Uterus (tissue), 4 donors: ENCODE measurements at places on chromosomes 2 and 18. TPM values are rescaled to one million over a fixed set of nuclear protein-coding genes. Genes with fewer than 3 reads are reported as not detected.

GRCh38 chr2:220491670-220492069, 864.2 kb downstream of the SLC4A3 start:
- no peaks in the 10 kb centered on the region for H3K27me3 ChIP-seq
- H3K27ac ChIP-seq, result no peak overlapping the region
- H3K4me3 ChIP-seq, result no peak overlapping the region
- H3K36me3 ChIP-seq, result no peaks in the 10 kb centered on the region
- no peak for DNase-seq
- no peaks in the 10 kb centered on the region for H3K4me1 ChIP-seq

DNA sequence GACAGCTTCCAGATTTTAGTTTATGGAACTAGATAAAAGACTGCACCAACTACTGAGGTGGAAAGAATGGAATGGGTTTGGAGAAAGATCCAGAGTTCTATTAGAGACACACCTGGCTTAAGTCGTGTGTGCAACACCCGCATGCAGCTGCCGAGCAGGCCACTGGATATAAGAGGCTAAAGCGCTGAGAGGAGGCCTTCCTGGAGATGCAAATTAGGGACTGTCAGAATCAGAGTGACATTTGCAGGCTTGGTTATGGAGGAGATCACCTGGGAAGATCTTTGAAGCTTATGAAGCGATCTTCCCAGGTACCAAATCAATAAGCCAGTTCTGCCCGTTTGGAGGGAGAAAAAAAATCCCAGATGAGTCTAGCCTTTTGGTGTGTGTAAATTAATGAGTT, 30.4 kb upstream of the KLHL29 start:
- H3K27me3 ChIP-seq, result no peaks in the 10 kb centered on the region
- no peaks in the 10 kb centered on the region for H3K4me1 ChIP-seq
- no peaks in the 10 kb centered on the region for H3K36me3 ChIP-seq
- DNase-seq, result no peak
- H3K27ac ChIP-seq, result no peak overlapping the region

DNA sequence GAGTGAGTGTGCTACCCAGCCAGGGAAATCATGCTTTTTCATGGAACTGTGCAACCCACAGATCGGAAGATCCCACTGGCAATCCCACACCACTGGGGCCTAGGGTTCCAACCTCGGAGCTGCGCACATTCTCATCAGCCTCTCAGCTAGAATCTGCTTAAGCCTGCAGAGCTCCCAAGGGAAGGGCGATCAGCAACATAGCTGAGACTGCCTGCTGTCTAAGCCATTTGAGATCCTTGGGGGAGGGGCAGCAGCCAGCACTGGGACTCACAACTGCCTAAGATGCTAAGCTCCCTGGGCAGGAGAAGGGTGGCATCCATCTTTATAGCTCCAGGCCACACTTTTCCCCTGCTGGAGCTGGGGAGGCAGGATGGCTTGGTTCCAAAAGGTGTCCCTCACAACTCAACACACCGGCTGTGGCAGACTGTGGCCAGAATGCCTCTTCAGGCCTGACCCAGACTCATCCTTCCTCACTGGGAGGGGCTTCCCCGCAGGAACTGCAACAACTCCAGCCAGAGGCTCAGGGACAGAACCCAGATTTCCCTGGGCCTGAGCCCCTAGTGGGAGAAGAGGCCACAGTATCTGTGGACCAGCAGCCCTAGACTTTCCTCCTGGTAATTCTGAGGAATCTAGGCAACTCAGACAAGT, 1133.3 kb upstream of the PIK3C3 start:
- no peak overlapping the region for H3K4me3 ChIP-seq
- H3K27me3 ChIP-seq, result no peaks in the 10 kb centered on the region
- DNase-seq, result no peak
- H3K27ac ChIP-seq, result no peak overlapping the region
- H3K36me3 ChIP-seq, result no peaks in the 10 kb centered on the region
- H3K4me1 ChIP-seq, result no peaks in the 10 kb centered on the region

DNA sequence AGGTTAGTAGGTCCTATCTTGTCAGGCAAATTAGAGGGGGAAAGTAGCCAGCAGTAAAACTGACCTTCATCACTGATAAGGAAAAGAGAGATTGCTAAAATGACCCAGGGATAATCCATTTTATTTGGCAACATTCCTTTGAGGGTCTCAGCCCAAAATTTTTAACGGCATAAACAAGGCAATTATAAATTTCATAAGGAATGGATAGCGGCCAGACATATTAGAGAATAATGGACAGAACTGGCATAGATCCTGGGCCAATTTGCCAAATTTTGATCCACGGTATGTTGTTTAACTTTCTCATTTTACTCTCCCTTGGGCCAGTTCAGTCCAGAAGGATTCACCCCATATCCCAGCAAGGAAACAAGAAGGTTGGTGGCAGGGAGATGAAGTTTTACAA, 170.4 kb upstream of the BCL2L11 start:
- no peaks in the 10 kb centered on the region for H3K36me3 ChIP-seq
- no peaks in the 10 kb centered on the region for H3K4me1 ChIP-seq
- no peak for DNase-seq
- no peaks in the 10 kb centered on the region for H3K27me3 ChIP-seq
- H3K27ac ChIP-seq, result no peak overlapping the region

- no peaks in the 10 kb centered on the region for H3K4me1 ChIP-seq
- H3K27ac ChIP-seq, result no peak within 1 kb of the TSS
- H3K36me3 ChIP-seq, result no peaks in the 10 kb centered on the region
- H3K27me3 ChIP-seq, result no peaks in the 10 kb centered on the region
Observed at GRCh38 chr2:209771474-209772289, at the start of gene UNC80. TSS of gene UNC80 (plus strand) at chr2:209771832. CDS start at chr2:209772073, 241 bp downstream.

DNA sequence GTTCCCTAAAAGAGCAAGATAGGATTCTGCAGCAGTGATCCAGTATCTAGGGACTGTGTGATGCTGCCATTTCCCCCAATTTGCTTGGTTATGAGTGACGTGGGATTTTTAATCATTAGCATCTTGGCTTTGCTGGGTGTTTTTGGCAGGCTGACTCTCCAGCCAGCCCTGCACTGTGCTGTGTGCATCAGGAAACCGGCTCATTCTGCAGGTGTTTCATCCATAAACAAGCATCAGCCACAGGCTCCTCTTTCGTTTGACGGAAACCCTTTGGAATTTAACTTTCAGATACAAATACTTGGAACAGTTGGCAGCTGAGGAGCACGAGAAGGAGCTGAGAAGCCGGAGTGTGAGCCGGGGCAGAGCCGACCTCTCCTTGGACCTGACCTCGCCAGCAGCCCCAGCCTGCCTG, 135.9 kb downstream of the TPGS2 start:
- no peaks in the 10 kb centered on the region for H3K27me3 ChIP-seq
- no peak for DNase-seq
- H3K36me3 ChIP-seq, result no peaks in the 10 kb centered on the region
- no peak overlapping the region for H3K4me3 ChIP-seq

Gene RASGRP3
- 2.6 TPM for total RNA-seq

Gene PPM1G
- total RNA-seq, result 51.8 TPM

Gene FOXI3
- not detected for total RNA-seq
